Foreskin fibroblast (primary cell): ENCODE measurements at places on chromosomes 13 and 19.
A peak's percentile ranks its signal among the peaks of the same experiment; 100 is the strongest.

- DNase-seq, result peak; percentile 64
Measured at GRCh38 chr19:19458110-19458816, 52.8 kb downstream of the GATAD2A start.

DNA sequence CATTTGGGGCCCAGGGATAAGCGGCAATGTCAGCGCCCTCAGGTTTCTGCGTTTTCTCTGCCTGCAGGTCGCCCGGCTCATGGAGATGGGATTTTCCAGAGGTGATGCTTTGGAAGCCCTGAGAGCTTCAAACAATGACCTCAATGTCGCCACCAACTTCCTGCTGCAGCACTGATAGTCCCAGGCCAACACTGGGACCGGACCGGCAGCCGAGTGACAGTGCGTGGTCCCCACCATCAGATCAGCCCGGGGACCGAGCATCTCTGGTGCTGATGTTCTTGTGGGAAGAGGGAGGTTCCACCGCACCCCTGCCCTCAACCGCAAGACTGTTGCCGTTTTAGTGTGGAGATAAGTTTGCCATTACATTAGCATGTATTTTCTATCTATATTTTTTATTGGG lies 78.0 kb upstream of the GPR183 start:
- DNase-seq, result no peak

- DNase-seq, result no peak
Measured at GRCh38 chr13:99652141-99652540, 150.9 kb downstream of the TM9SF2 start.

DNA sequence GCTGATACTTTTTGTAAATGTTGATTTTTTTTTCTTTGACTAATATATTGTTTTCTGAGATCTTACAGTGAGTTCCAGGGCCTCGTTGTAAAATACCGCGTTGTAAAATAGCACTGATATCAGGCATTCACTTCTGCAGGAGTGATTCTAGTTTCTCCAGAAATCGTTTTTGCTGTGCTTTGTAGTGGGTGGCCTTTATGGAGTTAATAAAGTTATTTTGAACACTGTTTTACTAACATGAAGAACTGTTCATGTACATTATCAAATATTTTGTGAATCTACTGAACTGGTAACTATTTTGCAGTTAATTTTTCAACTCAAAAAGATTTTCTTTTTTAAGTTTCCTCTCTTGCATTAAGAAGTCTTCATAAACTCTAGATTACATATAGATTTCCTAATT lies 985 bp upstream of the ZNF266 start:
- no peak for DNase-seq
